ENCODE measurements at places on chromosomes 16 and 17. TPM values are rescaled to one million over a fixed set of nuclear protein-coding genes. Genes with fewer than 3 reads are reported as not detected.

The GP1BA gene
- not detected for polyA plus RNA-seq

The ABCC3 gene
- polyA plus RNA-seq = 0.07 TPM

DNA sequence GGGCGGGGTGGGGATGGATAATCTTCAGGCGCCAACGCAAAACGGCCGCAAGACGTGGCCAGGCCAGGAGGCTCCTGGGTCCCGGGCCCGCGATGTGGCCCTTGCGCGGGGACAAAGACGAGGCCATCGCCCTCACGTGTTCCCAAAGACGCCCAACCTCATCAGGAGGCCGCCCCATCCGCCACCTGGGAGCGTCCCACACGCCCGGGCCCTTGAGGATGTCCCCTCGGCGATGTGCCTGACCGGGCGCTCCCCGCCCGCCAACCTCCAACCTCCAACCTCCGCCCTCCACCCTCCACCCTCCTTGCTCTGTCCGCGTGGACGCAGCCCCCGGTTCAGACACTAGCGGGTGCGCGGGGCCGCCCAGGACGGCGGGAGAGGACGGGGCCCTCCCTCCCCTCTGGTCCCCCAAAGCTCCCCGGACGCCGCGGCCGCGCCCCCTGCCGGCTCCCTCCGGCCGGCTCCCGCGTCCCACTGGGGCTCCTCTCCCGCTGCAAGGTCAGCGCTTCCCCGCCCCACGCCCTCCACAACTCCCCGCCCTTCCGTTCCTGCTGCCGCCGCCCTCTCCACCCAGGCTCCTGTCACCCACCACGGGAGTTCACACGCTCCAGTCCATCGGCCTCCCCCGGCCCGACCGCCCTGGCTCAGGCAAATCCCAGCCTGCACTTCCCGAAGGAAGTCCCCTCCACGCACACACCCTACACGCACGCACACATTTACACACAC is 250.8 kb upstream of the RPL38 start:
- DNase-seq = peak; percentile 58

DNA sequence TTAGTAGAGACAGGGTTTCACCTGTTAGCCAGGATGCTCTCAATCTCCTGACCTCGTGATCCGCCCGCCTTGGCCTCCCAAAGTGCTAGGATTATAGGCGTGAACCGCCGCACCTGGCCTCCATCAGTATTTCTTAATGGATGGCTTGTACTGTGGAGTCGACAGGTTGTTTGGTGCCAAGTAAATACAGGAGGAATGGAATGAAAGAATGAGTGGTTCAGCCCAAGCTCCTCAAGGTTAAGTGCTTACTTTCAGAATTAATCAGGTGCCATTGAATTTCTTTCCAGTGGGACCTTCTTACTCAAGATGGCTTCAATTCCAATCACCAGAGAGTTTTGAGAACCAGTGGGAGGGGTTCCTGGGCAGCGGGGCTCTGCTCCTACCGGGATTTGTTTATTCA is 25.0 kb downstream of the ALOX15 start:
- no peak for DNase-seq

- no peak for DNase-seq
These were observed 14.1 kb upstream of the DNAH17 start for GRCh38 chr17:78591263-78591671.

DNA sequence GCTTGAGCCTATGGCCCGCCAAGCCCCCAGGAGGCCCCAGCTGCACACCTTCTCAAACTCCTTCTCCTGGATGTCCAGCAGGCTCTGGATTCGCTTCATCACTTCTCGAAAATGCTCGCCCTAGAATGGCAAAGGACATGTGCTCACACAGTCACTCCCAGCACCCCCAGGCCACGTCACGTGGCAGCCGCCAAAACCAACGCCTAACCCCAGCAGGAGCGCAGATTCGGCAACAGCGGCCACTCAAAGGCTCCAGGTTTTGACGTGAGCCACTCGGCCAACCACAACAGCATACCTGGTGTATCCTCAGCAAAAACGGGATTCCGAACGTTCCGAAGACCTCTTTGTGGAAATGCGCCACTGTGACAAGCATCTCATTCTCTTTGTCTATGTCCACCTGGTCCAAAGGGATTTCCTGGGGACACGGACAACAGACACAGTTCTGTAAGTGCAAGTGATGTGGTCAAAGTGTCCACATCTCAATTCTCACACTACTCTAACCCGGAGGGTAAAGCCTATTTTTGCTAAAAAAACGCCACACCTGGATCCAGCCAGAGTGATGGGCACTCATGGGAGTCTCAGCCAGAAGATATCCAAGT is 12.7 kb downstream of the LITAFD start:
- no peak for DNase-seq

- DNase-seq = no peak
These were observed 31.3 kb downstream of the PLCG2 start for GRCh38 chr16:81810361-81810760.

- DNase-seq = peak; percentile 47
These were observed 2.7 kb upstream of the GIP start for GRCh38 chr17:48970865-48971687.

- no peak for DNase-seq
These were observed 25.6 kb downstream of the CREBBP start for GRCh38 chr16:3854750-3855541.
